Right ventricle myocardium inferior (tissue), 1 donor: ENCODE measurements at places on chromosomes 2 and 18. TPM values are rescaled to one million over a fixed set of nuclear protein-coding genes. Genes with fewer than 3 reads are reported as not detected.

DNA sequence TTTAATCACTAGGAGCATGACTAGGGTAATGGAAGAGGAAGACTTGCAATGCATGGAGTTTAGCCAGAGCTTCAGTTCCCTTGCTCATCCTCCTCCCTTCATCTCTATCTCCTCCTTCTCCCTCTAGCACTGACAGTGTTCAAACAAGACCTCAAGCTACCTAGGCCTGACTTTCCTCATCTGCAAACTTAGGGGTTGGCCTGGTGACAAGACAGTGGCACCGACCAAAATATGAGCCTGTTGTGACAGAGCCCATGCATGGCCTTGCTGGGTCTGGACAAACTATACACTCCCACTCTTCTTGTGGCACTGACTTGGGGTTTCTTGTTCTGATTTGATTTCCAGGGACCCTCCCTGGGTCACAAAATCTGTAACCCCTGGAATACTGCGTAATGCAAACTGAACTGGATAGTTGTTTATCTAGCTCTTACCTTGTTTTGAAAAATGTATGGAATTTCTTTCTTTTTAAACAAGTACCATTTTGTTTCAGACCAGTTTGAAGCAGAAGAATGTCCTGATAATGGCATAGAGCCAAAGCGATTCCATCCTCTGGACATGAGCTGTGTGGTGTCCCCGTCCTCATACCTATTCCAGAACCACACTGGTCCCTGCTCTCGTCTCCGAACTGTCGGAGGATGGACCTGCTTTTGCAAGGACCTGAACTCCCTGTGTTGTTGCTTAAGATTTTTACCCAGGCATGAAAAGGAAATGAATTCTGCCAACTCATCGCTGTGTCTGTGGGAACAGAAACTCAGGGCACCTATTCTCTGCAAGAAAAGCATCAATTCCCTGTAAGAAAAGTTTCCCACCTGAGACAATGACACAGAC, 33.4 kb upstream of the PPP4R1 start:
- DNase-seq = no peak

- no peak for DNase-seq
Observed at GRCh38 chr18:31192086-31192776, 29.6 kb upstream of the DSC1 start.

Gene GULP1
- total RNA-seq = 6.7 TPM

Gene CPO
- total RNA-seq = 0.73 TPM

Gene ANKRD30B
- total RNA-seq = not detected
